Mammary epithelial cell (primary cell): ENCODE measurements at places on chromosomes 5 and 9.

DNA sequence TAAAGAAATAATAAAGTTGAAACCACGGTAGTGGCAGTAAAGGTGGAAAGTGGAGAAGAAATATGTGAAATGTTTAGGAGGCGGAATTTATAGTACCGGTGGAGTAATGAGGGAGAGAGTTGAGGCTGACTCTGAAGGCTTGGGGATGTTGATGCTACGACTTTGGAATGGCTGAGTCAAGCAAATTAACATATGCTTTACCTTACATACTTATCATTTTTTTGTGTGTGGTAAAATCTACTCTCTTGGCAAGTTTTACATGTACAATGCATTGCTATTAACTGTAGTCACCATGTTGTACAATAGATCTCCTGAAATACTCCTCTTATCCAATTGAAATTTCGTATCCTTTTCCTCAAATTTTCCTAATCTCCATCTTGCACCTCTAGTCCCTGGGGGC lies 179.0 kb downstream of the TAF11L14 start:
- DNase-seq: peak; percentile 40

DNA sequence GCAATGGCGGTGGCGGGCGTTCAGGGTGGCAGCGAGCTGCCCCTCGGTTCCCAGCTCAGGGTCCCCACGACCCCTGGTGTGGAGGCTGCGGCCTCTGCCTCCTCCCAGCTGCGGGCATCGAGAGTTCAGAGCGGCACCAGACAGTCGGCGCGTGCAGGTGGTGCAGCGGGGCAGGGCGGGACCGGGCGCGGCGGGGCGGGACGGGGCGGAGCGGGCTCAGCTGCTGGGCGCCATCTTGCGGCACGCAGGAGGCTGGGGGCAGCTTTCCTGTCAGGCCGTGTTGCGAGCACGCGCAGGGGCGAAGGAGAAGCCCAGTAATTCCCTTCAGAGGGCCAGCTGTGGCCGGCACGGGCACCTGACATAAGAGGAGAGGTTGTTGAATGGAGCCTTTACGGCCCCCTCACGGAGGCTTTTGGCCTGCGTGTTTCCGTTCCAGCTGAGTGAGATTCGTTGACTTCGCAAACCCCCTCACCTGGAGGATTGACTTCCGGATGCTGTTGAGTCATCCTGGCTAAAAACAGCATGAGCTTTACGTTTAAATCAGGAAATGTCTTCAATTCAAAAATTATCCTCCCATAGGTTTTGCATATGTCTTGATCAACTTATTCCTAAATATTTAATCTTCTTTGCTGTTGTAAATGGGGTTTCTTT lies 587 bp downstream of the C5orf47 start:
- DNase-seq: no peak

DNA sequence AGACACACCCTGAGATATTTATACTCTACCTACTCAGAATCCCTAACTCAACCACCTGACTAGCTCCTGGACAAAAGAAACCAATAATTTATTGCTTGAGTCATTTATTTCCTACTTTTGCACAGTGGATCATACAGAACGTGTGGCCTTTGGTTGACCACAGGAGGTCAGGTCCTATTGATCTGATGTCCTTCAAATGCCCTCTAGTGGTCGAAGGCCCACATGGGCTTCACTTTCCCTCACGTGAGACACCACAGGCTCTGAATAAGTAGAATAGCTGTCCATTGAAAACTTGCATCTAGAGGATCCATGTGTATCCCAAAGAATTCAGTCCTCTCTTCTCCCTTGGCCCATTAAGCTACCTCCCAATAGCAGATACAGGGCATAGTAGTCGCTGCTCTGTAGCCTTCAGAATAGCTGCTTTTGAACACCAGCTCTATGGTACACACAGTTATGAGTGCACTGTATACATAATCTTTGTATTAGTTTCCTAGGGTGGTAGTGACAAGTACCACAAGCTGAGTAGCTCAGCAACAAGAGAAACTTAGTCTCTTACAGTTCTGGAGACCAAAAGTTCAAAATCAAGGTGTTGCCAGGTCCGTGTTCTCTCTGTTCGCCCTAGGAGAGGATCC lies 177.6 kb upstream of the SMARCA2 start:
- DNase-seq: peak; percentile 6

GRCh38 chr9:5040730-5041389 lies 55.8 kb downstream of the JAK2 start:
- no peak for DNase-seq

DNA sequence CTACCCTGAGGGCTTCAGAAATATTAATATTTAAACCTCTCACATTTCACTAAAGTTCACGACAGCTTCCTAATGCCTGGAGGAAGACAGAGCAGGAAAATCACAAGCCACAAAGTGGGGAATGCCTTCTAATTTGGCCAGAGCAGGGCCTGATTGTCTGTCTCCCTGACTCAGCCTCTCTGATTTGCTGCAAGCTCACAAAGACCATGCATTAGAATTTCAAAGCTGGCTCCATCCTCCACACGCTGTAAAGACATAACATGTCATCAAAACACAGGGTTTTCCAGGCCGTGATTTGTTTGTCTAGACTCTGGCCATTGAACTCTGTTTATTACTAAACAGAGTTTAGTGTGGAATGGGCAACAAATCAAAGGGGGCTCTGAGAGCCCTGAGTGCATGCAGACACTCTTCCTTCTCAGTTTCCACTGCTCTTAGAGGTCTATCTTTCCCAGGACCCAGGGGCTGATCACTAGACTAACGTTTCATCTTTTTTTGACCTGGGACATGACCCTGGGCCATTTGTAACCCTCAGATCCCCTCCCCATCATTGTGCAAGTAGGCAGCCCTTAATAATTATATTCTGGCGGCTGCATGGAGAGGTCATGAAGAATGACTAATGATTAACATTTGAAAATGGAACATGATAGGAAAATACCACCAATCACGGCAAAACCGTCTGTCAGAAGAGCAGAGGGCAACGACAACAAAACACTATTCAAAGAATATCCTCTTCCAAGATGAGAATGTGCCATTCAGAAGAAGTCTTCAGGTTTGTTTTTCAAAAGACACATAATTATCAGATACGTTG lies 140.2 kb downstream of the ENC1 start:
- DNase-seq: no peak

DNA sequence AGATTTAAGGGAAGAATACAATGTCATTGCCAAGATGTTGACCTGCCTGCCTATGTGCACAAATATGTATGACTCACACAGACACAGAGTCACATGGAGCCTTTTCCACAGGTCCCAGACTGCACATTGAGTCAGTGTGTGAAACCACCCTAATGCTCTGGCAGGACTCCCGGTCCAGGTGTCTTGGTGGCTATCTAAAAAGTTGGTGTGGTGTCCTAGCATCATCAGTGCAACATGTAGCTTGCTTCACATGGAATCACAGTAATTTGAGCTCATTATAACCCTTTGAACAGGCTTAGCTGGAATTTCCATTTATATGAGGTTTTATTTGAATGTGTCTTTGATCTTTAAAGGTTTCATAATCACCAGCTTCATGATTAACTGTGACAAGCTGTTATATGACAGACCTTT lies 10.7 kb downstream of the IFNA5 start:
- peak; percentile 98 for DNase-seq

DNA sequence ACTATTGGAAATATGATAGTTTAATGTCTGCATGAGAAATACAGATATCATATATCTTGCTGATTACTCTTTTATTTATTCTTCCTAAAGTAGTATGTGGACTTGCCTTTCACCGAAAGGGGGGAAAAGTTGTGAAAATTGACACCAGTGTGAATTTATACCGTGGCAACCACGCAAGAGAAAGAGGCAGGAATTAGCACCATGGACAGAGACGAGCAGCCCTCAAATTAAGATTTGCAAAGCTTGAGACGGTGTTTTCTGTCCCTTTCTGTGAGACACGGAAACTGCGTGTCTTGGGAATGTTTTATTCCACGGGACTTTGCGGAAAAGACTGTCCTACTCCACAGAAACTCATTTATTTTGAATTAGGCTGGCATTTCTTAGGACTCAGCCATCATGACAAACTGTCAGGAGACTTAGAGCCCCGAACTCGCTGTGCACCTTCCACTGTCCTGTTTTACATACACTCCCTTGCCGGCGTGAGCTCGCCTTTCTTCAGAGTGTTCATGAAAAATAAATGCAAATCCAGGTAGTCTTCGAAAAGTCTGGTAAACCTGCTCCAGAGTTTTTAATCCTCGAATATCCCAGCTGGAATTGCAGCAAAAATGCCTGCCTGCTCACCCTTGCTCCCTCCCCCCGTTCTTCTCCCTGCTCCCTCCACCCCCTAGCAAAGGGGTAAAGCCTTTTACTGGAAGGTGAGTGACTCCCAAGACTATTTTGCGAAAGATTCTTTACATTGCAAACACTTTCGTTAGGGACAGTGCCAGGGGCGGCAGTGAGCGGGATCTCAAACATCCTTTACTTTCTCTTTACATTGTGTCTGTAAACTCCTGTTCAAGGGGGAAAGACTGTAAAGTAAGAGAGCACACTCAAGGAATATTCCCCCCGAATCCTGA lies 3.8 kb upstream of the ELAVL2 start:
- peak; percentile 38 for DNase-seq

- DNase-seq: peak; percentile 77
Observed at GRCh38 chr9:91948597-91949391, 1.2 kb downstream of the ROR2 start.

DNA sequence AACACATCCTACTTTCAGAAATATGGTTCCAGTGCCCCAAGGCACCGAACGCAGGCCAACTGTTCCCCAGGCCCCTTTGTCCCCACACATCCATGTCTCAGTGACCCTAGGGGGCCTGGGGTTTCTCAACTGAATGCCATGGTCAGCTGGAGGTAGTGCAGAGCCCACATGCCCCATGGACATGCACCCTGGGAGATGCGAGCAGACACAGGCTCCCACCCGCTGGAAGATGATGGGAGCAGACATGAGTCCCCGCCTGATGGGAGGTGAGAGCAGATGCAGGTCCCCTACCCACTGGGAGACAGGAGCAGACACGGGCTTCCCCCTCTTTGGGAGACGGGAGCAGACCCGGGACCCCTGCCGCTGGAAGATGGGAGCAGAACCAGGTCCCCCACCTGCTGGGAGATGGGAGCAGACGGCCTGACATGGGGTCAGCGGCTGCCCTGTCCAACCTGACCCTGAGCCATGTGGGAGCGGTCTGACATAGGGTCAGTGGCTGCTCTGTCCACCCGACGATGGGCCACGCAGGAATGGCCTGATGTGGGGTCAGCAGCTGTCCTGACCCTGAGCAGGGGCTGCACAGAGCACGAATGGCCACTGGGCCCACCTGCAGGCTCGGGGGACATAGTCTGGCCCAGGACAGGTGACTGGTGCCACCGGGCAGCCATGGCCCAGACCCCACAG lies 18.4 kb downstream of the ZDHHC11B start:
- DNase-seq: no peak

DNA sequence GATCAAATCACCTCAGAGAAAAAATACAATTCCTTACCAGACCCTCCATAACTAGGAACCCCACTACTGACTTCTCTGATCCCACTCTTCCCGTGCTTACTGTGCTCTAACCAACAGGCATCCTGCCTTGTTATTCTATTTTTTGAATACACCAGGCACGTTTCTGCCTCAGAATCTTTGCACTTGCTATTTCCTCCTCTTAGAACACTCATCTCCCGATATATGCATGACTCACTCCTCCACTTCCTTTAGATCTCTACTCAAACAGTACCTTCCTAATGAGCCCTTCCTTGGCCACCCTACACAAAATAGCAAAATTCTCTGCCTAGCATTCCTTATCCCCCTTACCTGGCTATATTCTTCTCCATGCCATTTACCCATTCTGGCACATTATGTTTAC lies 43.9 kb downstream of the MAPKAP1 start:
- peak; percentile 66 for DNase-seq

- DNase-seq: no peak
Observed at GRCh38 chr9:1098551-1098950, 48.4 kb downstream of the DMRT2 start.

DNA sequence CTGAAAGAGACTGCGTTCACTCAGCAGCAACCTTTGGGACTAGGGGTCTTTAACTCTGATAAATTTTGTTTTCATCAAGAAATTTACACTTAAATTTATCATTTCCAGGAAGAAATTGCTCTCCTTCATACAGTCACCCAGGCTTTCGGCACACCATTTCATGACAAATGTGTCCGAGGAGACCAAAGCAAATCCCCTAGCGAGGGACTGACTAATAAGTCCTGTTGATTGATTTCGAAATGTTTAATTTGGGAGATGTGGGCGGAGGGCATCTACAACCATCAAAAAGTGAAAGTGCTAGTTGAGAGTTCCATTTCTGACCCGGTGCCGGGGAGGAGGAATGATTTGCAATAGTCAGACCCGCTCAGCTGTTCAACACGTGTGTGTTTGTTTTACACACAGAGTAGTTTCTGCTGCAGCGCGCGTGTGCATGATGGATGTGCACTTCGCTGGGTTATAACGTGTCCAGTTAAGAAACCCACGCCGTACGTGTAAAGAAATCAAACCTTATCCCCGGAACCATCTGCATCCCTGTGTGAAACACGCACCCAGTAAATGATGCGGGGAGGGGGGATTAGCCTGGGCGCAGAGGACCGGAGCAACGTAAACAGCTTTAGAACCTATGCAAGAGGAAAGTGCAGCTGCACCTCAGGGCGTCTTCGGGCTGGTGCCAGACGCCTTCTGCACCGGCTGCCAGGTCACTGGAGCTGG lies 845 bp upstream of the NR4A3 start:
- peak; percentile 67 for DNase-seq

GRCh38 chr5:135693371-135693955 lies 114.7 kb upstream of the CXCL14 start:
- peak; percentile 87 for DNase-seq

GRCh38 chr9:84557751-84558150 lies 111.8 kb upstream of the NTRK2 start:
- DNase-seq: peak; percentile 51

DNA sequence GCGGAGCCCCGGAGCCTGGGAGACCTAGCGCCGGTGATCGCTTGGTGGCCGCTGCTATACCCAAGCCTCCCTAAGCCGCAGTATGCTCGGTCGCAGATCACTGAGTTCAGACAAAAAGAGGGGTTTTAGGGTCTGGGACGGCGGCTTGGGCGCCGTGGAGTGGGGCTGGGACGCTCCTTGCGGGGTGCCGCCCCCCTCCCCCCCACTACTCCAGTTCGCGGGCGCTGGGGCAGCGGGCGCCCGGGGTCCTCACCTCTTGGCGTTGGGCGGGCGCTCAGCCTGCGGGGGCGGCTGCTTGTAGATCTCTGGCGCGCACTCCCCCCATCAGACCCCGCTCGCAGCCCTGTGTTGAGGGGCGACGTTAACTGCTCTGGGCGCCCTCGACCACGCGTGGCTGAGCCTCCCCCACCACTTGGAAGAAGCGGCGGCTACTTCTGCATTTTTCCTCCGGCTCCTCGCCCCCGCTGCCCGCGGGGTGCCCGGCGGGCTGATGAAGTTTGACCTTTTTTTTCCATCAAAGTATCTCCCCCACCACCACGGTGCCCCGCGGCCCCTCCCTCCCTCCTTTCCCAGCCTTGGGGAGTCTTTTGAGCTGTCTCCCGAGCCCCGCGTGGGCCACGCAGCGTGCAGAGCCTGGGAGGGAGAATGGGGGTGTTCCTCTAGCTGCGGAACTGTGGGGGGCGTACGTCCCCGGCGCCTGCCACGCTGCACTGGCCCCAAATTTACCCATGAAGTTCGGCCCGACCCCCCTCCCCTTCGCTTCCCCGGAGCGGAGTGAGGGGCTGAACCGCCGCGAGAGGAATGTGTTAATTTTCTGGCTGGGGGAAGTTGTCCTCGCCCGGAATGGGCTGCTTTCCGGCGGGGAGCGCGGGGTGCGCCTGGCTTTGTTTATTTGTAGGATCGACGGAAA lies 1.2 kb downstream of the CXXC5 start:
- DNase-seq: no peak
